ENCODE measurements at places on chromosomes 3 and 15.

GRCh38 chr3:62293051-62293780 is 80.1 kb downstream of the FEZF2 start:
- DNase-seq: no peak

- DNase-seq: no peak
Observed at GRCh38 chr3:98617841-98618240, 24.4 kb upstream of the CPOX start.

- no peak for DNase-seq
Observed at GRCh38 chr15:74959586-74959939, 3.0 kb upstream of the RPP25 start.

DNA sequence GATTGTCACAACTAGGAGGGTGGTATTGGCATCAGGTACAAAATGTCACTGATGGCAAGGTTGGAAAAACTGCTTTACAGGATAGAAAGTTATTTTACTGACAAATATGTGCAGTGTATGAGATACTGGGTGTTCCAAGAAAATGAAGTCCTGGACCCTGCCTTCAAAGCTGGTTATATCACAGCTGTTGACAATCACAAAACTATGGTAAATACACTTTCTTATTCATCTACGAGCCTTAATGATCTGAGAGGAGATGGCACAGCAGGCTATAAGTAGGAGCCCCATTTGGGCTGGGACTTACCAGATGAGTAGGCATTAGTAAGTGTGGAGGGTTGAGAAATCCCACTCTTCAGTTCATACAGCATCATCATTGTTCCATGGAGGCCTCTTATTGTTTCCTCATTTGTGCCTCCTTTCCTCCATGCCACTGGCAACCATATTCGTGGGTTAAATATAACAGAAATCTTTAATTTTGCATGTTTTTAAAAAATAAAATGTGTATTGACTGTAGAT is 66.9 kb downstream of the CMTM8 start:
- no peak for DNase-seq

DNA sequence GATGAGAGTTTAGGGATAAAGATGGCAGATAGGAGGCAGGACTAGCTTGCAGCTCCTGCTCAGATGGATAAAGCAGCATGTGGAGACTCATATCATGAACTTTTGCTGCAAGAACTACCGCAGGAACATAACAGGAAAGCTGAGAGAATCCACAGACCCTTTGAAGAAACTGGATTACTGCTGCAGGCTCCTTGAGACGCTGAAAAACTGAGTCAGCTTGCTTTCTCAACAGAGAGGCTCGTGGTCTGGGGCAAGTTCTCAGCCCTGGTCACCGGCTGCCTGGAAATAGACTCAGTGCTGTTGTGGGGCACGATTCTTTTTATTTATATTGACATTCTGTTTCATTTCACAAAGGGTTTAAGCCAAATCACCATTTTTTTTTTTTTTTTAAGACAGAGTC is 28.8 kb upstream of the TRIM59 start:
- no peak for DNase-seq

GRCh38 chr3:149087208-149087607 is 875 bp upstream of the HLTF start:
- no peak for DNase-seq

DNA sequence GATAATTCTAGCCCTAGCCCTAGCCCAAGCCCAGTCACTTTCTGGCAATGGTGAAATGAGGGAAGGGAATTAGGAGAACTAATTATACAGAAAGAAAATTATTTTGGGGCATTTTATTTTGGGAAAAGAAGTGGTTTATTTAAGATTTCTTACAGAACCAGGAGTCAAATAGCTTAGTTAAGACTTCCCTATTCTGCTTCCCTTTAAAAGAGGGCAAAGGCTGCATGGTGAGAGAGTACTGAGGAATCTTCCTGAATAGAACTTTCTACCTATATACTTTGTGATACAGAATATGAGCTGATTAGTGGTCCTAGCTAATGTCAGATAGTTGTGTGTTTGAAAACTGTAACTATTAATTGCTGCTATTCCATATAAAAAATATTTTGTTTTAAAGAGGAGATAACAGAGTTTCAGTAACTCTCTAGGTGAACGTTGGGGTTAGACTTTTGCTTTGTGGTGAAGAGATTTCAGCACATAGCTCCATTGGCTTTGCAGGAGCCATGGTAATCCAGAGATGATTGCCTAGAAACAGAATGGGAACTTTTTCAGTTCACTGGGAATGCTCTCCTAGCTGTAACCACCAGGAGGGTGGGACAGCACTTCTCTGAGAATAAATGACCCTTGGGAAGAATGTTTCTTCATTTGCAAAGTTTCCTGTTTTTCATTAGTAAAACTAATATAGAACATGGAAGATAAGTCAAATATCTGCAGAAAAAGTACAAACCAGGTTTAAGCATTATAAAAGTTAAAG is 5.3 kb upstream of the GCSAM start:
- DNase-seq: no peak

- peak; percentile 82 for DNase-seq
Observed at GRCh38 chr15:30903497-30904187, at the start of gene FAN1. FAN1 (plus strand) TSS chr15:30903915; CDS start chr15:30904664, 749 bp downstream.

GRCh38 chr3:38137615-38138348 is 679 bp upstream of the MYD88 start:
- DNase-seq: peak; percentile 25

GRCh38 chr15:65110676-65111292 is 4.2 kb downstream of the UBAP1L start:
- no peak for DNase-seq

GRCh38 chr3:41690766-41691563 is 270.9 kb downstream of the ULK4 start:
- DNase-seq: no peak

GRCh38 chr3:56985878-56986277 is 74.6 kb upstream of the SPATA12 start:
- peak; percentile 37 for DNase-seq

DNA sequence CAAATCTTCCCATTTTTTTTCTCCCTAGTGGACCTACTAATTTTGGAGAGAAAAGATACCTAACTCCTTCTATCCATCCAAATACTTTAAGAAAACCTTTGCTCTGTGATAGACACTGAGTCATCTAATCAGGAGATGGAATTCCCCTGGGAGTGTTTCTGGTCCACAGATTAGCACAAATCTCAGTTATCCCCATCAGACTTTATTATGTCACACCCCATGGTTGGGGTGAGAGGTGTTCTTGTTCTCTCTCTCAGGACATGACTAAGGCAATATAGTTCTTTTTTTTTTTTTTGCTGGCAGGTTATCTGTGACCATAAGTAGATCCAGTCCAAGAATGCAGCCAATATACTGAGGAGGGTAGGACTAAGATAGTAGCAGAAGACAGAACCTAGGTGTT is 15.8 kb downstream of the SLC9A9 start:
- no peak for DNase-seq

- no peak for DNase-seq
Observed at GRCh38 chr15:40850576-40851112, 6.8 kb downstream of the SPINT1 start.

- DNase-seq: no peak
Observed at GRCh38 chr15:48604567-48604966, 40.9 kb downstream of the FBN1 start.

DNA sequence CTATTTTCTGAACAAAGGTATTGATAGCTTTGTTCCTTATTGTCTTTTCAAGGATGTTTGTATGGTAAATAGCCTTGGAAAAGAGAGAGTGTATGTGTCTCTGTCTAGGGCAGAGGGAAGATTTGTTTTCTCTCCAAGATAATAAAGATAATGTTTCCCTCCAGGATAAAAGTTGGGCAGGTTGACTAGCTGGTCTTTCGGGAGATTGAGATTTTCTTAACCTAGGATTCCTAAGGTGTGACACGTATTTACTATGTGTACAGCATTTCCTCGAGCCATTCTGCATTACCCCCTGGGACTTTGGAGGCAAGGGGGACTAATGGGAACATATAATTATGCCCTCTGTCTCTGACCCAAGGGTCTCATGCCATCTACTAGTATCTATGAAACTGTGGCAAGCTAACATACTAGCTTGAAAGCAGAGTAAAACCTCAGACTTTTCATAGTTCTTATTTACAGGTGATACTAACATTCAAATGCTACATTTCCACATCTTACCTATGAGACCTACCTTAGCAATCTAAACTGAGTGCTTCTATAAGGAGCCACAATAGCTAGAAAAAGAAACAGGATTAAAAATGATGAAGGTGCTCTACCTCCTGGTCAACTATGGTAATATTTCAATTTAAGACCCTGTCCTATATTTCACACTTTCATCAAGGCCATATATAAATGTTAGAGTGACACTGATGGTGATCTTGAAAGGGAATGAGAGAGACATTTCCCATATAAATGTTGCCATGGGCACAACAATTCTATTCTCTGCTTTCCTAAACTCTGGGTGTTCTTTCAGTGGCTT is 252.9 kb upstream of the CBLB start:
- DNase-seq: no peak

DNA sequence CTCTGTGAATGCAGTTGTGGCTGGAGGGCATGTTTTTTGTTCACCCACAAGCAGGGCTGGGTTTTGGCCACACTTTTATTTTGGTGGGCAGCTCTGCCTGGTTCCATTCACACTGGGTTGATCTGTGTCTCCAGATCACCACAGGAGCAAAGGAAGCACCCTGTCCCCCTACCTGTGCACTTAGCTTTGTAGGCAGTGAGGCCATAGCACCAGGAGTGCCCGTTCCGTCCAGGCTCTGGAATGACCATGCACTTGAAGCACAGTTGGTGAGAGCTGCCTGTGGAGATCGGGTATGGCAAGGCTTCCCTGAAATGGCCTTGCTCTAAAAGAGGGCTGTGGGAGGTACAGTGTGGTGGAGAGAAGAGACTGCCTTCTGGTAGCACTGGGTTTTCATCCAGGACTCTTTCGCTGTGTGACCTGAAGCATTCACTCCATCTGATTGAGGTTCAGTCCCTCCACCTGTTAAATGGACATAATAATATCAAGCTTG is 31.7 kb downstream of the MINAR1 start:
- no peak for DNase-seq

DNA sequence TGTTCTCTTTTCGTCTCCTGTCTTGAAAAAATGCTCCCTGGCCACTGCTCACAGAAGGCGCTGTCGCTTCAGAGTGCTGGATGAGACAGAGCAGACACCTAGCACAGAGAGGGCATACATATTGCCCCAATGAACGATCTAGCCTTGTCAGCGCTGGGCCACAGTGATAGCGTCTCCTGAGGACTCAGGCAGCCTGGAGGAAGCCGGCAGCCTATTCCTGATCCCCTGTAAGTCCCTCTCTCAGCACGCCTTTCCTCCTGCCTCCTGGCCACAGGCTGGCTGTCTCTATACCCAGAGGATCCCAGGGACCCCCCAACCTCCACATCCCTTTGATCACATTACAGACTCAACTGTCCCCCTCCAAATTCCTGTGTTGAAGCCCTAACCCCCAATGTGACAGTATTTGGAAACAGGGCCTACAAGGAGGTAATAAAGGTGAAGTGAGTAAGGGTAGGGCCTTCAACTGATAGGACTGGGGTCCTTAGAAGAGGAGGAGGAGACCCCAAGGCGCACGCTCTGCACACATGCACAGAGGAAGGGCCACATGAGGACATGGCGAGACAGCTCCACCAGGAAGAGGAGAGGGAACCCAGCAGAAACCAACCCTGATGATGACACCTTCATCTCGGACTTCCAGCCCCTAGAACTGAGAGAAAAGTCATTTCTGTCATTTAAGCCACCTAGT is 7.5 kb downstream of the PLA2G4F start:
- DNase-seq: no peak

GRCh38 chr15:85408270-85408746 is 27.9 kb downstream of the AKAP13 start:
- DNase-seq: no peak

DNA sequence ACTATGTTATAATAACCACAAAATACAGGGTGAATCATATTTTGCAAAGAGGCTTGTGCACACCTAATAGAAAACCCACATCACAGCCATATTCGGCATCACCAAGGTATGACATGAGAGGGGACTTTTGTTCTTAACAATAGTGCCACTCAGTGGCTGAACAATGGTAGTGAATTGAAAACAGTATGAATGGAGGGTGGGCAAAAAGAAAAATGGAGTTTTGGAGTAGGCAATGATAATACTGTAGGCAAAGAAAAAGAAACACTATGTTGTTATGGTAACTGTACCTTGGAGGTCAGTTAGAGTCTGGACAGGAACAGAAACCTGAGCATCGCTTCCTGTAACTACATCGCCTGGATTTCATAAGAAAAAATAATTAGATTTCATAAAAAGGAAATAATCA is 348.6 kb downstream of the PLCL2 start:
- DNase-seq: peak; percentile 49

GRCh38 chr15:69410248-69410874 is 3.8 kb upstream of the KIF23 start:
- peak; percentile 30 for DNase-seq

DNA sequence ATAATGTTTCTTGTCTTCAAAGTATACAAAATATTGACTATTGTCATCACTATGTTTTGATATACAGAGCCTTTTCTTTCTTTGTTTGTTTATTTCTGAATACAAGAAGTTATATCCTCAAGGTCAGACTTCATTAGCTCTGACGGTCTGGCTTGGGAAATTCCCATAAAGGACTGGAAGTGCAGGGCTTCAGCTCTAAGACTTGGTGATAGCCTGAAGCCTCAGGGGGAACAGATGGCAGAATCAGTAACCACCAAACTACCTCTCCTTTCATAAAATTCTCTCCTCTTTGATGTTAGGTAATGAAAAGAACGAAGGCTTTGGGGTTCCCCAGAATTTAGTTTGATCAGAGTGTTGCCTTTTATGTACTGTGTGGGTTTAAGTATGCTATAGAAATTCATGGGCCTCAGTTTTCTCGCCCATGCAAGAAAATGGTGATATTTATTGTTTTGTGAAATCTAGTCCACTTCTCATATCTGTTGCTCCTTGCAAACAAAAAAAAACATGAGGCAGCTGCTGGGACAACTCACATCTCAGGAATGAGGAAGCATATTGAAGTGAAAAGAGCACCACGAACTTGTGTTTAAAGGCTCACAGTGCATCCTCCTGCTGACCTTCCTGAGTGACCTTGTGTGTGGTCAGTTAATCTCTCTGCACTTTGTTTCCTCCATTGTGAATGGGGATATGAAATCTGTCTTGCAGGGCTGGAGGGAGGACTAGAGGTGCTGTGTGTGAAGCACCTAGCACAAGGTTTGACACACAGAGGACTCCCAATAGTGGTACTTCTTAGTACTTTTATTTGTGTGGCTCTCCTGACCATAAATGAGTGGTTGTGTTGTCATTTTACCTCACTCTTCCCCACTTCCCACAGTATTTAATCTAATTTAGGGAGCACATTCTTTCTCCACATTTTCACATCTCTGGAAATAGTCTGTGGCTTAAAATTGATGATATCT is 569.8 kb upstream of the IL12A start:
- DNase-seq: no peak

DNA sequence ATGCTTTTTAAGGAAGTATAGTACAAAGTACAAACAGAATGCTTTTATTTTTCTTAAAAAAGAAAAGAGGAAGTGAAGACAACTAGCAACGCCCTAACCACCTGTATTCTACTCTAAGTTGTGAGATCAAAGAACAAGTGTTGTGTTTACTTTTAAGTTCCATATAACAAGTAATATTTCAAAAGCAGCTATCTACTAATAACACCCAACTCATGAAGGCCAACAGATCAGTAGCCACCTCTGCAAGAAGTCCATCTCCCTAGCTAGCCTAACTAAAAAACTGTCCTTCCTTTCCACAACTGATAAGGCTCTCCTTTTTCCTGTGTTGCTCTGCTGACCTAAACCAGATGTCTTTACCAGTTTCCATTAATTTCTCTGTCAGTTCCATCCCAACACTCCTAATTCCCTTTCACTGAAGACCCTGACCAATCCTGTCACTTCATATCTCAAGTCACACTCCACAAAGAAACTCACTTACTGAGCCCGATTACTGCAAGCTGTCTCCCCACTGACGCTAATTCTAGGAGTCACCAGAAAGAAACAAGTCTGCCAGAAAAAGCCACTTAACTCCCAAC is 26.9 kb downstream of the PHC3 start:
- DNase-seq: no peak

Data from CD4-positive, alpha-beta T cell treated with Interleukin-17A for 4 hours (primary cell).